CD4-positive, alpha-beta T cell treated with Interleukin-10 for 1 hour (primary cell): ENCODE measurements at places on chromosomes 5 and 9.

DNA sequence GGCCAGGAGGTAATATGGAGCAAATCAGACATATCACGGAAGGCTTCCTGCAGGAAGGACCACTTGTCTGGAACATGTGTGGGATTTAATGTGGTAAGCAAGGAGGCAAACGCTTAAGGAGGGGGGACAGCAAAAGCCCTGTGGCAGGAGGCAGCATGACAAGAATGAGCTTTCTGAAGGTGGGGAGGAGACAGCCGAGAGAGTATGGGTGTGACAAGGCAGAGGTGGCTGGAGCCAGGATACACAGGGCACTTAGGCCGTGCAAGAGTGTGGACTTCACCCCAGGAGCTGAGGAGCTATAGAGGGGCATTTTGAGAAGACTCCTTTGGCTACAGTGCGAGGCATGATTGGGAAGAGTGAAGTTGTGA is 14.4 kb upstream of the S1PR3 start:
- DNase-seq: no peak

GRCh38 chr5:115629903-115630302 is 4.1 kb upstream of the TMED7 start:
- DNase-seq: no peak

- DNase-seq: no peak
Observed at GRCh38 chr9:136525841-136526499, 19.9 kb downstream of the NOTCH1 start.

DNA sequence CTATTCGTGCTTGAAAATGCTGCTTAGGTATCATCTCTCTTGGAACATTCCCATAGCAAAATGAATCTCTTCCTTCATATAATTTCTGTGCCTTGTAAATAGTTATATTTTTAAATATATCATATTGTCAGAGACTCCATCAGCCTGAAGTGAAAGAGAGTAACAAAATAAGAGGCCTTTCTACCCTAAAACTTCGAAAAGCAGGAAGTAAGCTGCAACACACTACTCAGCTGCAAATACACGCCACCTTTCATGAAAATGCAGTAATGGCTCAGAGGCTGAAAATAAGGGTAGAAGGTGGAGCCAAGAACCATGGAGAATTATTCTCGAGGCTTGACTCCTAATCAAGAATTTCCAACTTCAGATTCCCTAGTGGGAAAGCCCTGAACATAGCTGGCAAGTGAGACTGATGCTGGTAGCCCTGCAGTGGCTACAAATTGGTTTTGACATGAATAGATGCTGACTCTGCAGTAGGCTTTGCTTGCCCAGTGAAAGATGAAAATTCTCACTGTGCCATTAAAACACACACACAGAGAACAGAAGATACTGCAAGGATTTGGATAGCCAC is 30.2 kb upstream of the PTGER4 start:
- peak; percentile 37 for DNase-seq

DNA sequence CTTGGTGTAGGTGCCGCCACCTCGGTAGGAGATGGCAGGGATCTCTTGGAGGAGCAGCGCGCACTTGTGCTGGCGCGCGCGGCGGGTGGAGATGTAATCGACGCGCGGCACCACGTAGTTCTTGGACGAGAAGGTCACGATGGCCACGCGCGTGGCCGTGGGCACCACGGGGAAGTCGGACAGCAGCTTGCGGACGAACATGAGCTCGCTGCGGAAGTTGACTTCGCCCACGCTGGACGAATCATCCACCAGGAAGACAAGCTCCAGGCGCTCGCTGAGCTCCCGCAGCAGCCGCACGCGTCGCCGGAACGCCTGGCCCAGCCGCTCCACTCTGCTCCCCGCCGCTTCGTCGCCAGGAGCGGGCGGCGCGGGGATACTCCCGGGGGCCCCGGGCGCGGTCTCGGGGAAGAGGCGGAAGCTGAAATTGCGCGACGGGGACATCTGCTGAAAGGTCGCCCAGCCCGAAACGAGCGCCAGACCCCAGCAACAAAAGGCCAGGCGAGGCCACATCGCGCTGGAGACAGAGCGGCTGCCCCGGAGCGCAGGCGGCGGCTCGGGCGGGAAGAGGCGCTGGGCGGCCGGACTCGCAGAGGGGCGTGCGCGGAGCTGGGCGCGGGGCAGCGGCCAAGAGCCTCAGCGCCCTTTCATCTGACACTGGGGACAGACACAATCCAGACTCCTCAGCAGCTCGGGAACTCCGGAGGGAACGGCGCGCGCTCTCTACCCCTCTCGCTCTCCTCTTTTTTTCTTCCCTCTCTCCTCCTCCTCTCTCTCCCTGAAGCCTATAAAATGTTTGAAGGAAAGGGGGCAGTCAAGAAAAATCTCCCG is at the start of gene SVEP1:
SVEP1 (minus strand) TSS at position 708 of the 828 bp plus-strand sequence; CDS start at position 510, 198 bp downstream.
- no peak for DNase-seq

DNA sequence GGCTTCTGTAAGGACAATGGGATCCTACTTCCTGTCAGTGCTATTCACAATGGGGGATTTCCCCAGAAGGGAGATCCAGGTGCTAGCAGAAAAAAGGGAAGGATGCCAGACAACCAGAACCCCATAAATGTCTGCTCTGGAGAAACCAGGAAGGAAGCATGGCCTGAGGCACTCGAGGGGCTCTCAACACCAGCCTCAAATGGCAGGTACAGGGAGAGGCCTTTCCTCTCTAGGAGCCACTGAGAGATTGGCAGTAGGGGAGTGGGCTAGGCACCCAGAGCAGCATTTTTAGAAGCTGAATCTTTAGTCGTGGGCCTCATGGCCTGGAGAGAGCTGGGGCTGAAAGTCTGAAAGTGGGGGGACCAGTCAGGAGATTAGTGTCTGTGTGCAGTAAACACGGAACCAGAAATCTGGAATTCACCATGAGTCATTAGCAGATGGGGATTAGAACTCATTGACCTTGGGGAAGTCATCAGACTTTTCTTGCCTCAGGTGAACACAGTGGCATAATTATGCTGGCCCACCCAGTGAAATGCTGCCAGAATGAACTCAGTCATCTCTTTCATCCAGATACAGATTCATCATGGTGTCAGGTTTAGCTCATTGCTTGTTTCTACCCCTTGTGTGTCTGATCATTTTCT is 28.3 kb downstream of the ARHGEF28 start:
- no peak for DNase-seq

GRCh38 chr9:116081435-116082115 is 72.0 kb upstream of the PAPPA start:
- no peak for DNase-seq
